Heart right ventricle (tissue), 16 donors: ENCODE measurements at places on chromosomes 4 and X. TPM values are rescaled to one million over a fixed set of nuclear protein-coding genes. Genes with fewer than 3 reads are reported as not detected.

The TMEM154 gene
- 5.4 TPM for total RNA-seq

The JCHAIN gene
- total RNA-seq, result 4.6 TPM

GRCh38 chr4:4471195-4471594 lies 70.7 kb downstream of the STX18 start:
- no peak for DNase-seq

- no peak for DNase-seq
Observed at GRCh38 chrX:79415056-79415455, 47.9 kb upstream of the ITM2A start.

GRCh38 chr4:113049421-113050370 lies at the start of gene ANK2:
Gene ANK2, plus strand, starts transcription at chr4:113049653. Its CDS starts 76 bp downstream, at chr4:113049729.
- no peak for DNase-seq

GRCh38 chr4:68396756-68397155 lies 46.9 kb upstream of the YTHDC1 start:
- DNase-seq, result no peak

DNA sequence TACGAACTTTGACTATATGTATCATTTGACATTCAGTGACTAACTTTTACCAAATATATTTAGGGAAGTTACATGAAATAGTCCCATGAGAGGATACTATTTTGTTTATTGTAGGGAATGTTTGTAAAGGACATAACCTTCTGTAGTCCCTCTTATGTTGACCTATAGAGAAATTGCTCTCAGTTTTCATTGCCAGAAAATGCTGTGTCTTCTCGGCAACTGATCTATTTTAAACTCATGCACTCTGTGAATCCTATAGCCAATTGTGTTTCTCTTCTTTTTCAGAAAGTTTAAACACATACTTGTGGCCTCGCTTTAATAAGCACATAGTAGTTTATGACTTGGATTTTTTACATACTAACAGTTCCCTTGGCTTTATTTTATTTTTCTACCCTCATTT lies 38.2 kb downstream of the DMP1 start:
- DNase-seq, result no peak
